ENCODE measurements at places on chromosomes 2 and 18.

GRCh38 chr2:26536371-26537068 is 58.6 kb upstream of the OTOF start:
- DNase-seq: no peak

GRCh38 chr2:40257340-40258134 is 194.4 kb downstream of the SLC8A1 start:
- DNase-seq: no peak

DNA sequence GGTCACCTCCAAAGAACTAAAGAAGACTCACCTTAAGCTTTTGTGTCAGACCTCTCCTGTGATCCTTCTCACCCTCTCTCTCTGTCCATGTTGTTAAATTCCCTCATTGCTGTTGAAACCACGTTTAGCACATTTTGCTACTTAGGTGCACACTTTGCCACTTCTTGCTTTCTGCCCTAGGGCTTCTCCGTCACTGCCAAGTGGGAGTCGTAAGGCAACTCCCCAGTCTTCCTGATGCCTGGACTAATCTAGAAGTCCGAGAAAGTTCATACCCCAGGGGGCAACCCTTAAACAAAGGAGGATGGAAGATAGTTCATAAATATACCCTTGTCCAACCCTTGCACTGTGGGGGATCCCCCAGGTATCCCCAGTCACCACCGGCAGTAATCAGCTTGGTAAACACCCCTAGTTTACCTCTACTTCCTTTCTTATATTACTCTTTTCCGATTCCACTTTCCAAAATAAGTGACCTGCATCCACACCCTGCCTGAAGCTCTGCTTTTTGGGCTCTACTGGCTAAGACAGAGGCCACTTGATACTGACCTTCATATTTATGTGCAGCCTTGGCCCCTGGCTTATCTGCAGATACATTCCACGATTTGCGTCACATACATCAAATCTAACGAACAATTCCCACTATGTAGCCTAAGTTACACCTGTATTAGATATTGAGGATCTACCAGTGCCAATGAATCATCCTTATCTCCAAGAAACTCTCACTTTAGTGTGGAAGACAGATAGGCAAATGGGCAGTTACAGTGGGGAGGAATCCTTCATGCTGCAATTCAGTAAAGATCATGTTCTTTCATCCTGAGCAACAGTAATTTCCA is 776.2 kb downstream of the RNF144A start:
- DNase-seq: no peak

DNA sequence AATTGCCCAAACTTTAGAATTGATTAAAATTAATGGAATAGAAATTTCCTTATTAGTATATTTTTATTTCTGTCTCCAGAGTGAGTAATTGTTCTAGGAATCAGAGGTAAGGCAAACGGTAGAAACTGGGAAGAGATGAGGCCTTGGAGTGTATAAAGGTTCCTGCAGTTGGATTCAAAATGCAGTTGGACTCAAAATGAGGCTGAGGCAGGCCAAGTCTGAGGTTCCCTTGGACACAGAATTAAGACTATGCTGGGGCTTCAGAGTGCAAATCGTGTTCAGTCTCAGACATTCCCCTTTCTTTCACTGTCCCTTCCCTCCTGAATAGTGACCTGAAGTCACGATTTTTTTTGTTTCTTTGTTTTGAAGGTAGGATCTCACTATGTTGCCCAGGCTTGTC is 746.9 kb upstream of the NRXN1 start:
- DNase-seq: no peak

- DNase-seq: no peak
Observed at GRCh38 chr18:10040287-10041011, 126.6 kb downstream of the VAPA start.

DNA sequence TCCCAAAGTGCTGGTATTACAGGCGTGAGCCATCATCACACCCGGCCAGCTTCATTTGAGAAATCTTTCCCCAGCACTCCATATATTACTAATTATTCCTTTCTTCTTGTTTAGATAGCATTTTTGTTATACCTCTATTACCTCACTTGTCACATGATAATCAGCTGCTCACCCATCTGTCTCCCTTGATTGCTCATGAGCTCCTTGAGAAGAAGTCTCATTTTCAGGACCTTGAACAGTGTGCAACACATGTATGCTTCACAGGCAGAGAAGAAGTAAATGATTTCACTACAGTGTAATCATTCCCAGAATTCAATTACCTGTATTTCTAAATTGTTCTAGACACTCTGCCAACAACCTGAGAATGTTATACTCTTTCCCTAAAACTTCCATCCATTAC is 6.2 kb downstream of the PAIP2B start:
- DNase-seq: no peak

DNA sequence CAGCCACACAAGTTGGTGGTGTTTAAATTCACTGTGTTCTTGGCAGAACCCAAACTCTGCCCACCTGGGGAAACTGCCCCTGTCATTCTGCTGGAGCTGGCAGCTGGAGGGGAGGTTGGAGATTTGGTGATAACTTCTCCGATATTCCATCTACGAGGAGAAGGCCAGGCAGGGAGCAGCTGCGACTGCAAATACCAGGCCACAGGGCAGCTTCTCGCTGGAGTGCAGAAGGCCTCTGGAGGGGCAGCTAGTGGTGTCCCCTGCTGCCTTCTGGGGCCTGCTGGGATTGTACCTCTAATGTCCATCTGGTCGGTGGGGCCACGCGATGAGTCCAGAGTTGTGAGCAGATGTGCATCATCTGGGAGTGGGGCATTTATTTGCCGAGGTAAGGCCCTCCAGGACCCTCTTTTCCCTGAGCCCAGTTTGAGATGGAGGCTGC is 98.9 kb downstream of the ACKR3 start:
- no peak for DNase-seq

- no peak for DNase-seq
Observed at GRCh38 chr2:54704688-54705605, 18.5 kb upstream of the EML6 start.

GRCh38 chr2:112658301-112658700 is 12.6 kb downstream of the SLC20A1 start:
- no peak for DNase-seq

- no peak for DNase-seq
Observed at GRCh38 chr2:11393711-11394236, 49.3 kb upstream of the ROCK2 start.

- no peak for DNase-seq
Observed at GRCh38 chr2:85400023-85400422, 10.1 kb downstream of the CAPG start.

DNA sequence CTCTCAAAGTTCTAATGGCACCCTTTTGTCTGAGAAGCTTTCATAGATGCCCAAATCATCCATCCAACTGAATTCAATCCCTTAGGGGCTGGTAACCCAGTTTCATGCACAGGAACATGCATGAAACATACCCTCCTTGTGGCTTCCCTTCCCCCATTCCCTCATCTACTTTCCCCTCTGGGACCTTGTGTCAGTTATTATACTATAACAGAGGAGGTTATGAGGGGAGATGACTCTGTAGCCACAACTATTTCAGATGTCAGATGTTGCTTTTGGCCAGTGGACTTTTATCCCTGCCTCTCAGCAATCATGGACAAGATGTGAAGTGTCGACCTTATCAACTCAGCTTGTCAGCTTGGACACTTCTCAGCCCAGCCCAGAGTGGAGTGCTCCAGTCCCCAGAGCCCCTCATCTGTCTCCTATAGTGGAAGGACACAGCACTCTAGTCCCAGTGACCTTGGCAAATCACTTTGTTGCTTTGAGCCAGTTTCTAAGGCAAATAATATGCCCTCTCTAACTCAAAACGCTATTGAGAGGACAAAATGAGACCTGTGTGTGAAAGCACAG is 8.4 kb downstream of the DHRS9 start:
- no peak for DNase-seq

DNA sequence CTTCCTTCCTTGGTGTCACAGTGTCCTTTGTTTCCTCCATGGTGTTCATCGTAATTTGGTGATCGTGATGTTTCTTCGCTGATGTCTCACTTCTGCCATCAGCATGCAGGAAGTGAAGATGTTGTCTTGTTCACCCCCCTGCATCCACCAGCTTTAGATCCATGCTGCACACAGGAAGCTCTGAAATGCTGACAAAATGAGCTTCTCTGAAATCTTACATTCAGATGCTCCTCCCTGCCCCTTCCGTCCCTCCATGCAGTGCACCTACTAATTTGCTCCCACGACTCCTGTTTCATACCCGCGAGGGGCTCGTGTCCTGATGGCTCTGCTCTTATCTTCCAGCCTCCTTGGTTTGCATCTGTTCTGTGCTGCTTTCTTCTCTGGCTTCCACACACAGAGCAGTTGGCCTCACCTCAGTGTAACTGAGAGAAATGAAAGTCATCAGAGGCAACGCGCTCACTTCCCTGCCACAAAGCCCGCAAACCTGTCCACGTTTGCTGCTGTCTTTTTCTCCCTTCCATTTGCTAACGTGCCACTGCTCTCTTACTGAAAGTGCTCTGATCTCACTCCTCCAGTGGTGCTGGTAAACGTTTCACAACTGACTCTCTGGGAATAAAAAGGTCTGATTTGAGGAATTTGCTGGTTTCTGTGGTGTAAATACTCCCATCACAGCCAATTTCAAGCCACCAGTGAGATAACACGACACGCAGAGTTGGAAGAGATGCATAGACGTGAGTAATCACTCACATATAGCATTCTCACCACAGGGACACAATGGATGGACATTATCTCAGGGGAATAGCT is 41.0 kb upstream of the MGAT4A start:
- DNase-seq: peak; percentile 64

- DNase-seq: no peak
Observed at GRCh38 chr2:160664603-160665140, 171.1 kb upstream of the RBMS1 start.

GRCh38 chr2:18339326-18339725 is 221.1 kb downstream of the RDH14 start:
- DNase-seq: no peak

DNA sequence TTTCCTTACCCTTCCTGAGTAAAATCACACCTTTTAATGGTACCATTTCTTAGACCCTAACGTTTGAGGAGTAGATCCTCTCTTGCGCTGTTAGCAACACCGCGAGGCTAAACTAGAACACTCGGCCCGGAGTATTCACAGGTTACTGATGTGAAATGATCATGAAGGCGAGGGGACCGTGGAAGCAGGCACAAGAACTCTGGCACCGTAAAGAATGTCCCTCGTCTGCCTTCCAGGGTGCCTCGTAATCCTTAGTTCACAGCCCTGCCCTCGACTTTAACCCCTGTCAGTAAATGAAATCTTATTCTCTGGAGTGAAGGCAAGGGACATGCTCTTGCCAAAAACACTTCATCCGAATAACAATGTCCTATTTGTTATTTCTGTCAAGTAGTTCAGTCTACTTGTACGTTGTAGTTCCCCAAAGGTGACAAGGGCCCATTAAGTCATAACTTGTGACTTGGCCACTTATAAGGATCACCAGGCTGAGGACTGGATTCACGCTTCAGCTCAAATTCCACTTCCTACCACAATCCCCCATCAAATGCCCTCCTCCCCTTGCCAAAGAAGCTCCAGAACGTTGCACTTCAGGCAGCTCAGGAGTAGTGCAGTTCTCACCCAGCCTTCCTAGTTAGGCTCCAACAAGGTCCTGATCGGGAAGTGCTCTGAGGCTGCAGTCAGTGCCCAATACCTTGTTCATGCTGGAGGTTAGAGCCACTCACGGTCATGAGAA is 43.3 kb upstream of the ITM2C start:
- DNase-seq: no peak

- no peak for DNase-seq
Observed at GRCh38 chr2:156474401-156474800, 38.2 kb downstream of the GPD2 start.

DNA sequence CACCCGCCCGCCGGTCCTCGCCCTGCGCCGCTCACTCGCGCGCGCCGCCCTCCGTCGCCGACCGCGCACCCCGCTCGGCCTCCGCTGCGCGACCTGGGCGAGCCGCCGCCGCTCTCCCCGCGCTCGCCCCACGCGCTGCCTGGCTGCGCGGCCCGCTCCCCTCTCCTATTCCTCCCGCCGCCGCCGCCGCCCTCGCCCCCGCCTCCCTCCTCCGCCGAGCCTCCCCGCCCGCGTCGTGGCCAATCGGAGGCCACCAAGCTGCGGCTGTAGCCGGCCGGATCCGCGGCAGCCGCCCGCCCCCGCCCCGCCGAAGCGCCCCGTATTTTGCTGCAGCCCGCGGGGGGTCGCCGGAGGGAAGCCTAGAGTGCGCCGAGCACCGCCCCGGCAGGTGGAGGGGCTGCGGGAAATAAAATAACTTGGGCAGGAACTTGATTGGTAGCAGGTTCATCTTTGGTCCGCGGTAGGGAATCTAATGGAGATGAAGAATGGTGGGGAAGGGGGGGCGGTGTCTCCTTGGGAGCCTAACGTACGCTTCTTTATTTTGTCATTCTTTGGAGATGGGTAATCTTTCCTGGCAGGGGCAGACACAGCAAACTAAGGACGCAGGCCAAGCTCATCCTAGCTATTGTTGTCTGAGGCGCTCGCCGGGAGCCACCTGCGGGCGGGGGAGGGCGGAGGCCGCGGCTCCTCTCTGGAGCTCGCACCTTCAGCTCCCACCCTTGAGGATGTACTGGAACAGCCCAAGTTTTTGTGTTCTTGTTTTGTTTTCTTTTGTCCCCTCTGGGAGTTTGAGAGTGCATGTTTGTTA is 1.1 kb upstream of the CDH2 start:
- peak; percentile 17 for DNase-seq

- no peak for DNase-seq
Observed at GRCh38 chr2:238866656-238867277, 18.9 kb downstream of the TWIST2 start.

DNA sequence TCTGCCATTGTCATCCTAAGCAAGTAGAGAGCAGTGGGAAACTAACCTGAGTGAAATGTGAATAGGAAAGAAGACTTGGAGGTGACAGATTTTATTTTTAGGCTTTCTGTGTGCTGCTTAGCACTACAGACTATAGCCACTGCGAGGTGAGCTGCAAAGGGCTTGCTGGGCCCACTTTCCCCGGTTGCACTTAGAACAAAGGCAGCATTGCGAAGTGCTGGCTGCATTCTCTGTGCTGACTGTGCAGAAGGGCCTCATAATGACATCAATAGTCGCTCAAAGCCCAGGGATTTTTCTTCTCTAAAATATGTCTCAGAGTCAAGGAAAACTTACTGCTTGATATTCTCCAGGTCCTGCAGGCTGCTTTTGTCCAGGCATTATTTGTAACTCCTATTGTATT is 592.1 kb downstream of the TDRD15 start:
- no peak for DNase-seq

- DNase-seq: no peak
Observed at GRCh38 chr2:101732199-101732598, 34.7 kb downstream of the MAP4K4 start.

DNA sequence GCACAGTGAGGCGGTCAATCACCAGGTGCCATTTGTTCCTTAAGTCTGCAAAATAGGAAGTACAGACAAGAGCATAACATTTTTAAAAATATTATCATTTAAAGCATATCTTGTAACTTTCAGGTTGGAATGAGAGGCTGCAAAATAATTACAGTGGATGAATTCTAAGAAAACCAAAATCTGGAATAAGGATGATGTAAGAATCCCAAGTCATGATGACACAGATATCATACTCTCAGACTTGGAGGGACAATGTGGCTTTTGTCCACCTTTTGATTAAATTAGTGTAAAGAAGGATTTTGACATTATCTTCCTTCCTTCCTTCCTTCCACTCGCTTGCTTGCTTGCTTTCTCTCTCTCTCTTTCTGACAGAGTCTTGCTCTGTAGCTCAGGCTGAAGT is 244.4 kb downstream of the NAPG start:
- no peak for DNase-seq

GRCh38 chr2:23485841-23486683 is 101.1 kb downstream of the KLHL29 start:
- no peak for DNase-seq

- no peak for DNase-seq
Observed at GRCh38 chr2:206064077-206064476, 21.9 kb downstream of the INO80D start.

GRCh38 chr18:28781616-28782362 is 604.9 kb upstream of the CDH2 start:
- no peak for DNase-seq

GRCh38 chr2:239143858-239144712 is 256.7 kb downstream of the HDAC4 start:
- DNase-seq: peak; percentile 19
